ENCODE measurements at places on chromosomes 5 and 9. TPM values are rescaled to one million over a fixed set of nuclear protein-coding genes. Genes with fewer than 3 reads are reported as not detected.

DNA sequence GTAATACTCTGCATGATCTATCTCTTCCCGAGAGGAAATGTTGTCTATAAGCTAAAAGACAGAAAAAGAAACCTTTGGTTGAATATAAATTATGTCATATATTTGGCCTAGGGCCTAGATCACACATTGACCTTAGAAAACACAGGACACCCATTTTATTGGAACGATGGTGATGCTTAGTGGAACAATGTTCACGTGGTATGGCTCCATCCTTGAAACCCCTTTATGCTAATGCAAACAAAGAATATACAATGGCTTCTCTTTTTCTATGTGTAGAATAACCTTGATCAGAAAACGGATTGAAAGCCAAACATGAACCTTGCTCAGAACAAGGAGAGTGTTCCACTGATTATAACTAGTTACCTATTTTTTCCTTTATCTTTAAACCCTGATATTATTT lies 24.5 kb downstream of the MRPS27 start:
- no peak for DNase-seq

The PCDHGA11 gene
- polyA plus RNA-seq: 3.9 TPM

DNA sequence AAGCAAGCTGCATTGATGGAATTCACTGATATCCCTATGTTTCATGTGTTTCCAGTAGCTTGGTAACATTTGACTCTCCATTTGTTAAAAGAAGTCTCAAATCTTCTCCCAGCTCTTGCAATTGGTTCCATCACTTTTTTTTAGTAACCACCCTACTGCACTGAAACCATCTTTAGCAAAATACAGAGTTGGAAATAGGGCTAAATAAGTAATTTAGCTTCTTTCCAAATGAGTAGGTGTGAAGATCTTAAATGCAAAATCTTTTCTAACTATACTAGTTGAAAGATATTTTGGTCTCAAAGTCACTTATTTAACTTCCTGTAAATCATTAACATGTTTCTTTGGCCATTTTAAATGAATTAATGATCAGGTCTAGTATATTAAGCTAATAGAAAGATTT lies 138.1 kb downstream of the DIRAS2 start:
- DNase-seq: no peak

GRCh38 chr5:162067655-162068411 lies at the start of gene GABRG2:
Gene GABRG2 (plus strand): TSS chr5:162067773. CDS start chr5:162068000, 227 bp downstream.
- DNase-seq: no peak

The SETX gene
- 57.4 TPM for polyA plus RNA-seq

The EHMT1 gene
- polyA plus RNA-seq: 76.3 TPM

- no peak for DNase-seq
Observed at GRCh38 chr9:71524516-71524915, 243.8 kb downstream of the CEMIP2 start.

The TNFSF8 gene
- 0.46 TPM for polyA plus RNA-seq

The SLC25A48 gene
- 4.3 TPM for polyA plus RNA-seq

GRCh38 chr9:7341571-7341970 lies 458.0 kb downstream of the DMAC1 start:
- no peak for DNase-seq

The PRUNE2 gene
- polyA plus RNA-seq: 10.9 TPM

GRCh38 chr5:10868956-10869355 lies 107.9 kb upstream of the DAP start:
- DNase-seq: no peak

- no peak for DNase-seq
Observed at GRCh38 chr5:73648515-73648914, 22.5 kb downstream of the ARHGEF28 start.

DNA sequence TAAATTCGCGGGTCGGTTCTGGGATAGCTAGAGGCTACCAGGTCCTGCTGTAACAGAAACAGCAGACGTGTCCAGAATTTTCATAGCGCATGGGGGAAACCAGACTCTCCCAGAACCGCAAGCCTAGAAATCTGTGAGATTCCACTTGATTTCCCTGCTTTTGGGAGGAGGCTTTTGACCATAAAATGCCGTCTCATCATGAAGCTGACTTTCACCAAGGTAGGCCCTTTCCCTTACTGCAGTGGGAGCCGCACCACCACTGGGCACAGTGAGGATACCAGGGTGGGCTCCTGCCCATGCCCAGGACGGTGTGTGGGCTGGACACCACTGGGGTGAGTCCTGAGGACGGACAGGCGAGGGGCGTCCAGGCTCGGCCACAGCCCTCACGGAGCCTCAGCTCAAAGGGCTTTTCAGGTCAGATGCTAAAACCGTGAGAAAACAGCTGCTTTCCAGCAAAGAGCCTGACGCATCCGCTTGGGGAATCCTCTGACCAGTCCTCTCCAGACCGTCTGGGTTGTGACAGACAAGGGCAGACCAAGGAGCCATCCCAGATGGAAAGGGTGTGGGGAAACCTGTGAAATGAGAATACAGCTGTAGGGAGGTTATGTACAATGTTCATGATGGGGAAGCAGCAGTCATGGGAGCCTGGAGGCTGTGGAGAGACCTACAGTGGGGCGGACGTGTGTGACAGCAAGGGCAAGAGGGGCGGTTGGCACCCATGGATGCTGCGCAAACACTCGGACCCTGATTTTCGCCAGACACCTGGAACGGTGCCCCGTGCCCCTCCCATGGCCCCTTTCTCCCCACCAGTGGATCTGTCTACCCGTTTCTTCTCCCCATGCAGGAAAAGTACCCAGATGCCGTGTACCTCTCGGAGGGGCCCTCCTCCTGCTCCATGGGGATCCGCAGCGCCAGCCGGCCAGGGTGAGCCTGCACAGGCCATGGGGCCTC lies 59.2 kb downstream of the IPPK start:
- no peak for DNase-seq

The PROB1 gene
- 4.3 TPM for polyA plus RNA-seq

The PCDHGA8 gene
- polyA plus RNA-seq: 0.61 TPM

- DNase-seq: no peak
Observed at GRCh38 chr9:106291786-106292185, 571.2 kb upstream of the ZNF462 start.

The SLC2A6 gene
- polyA plus RNA-seq: 1.6 TPM

The ENG gene
- 75.7 TPM for polyA plus RNA-seq

The OTP gene
- polyA plus RNA-seq: not detected

The PHYKPL gene
- polyA plus RNA-seq: 153 TPM

DNA sequence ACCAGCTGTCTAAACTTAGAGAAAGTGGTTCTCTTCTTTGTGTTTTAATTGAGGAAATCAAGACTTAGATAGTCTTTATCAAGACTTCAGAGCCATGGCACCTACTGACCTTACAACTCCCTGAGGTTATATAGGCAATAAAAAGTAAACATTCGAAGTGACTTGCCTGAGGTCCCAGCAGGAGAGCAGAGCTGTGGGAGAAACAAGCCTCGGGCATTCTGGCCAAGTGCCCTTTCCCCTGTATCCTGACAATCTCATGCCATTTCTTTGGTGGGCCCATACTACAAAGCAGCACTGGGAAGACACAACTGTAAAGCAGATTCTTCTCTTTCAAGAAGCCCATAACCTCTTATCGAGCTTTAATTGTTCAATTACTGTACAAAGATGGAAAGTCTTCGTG lies 23.1 kb downstream of the FREM1 start:
- no peak for DNase-seq

- DNase-seq: peak; percentile 13
Observed at GRCh38 chr5:127517110-127517479, 345 bp upstream of the PRRC1 start.

GRCh38 chr5:81729276-81729675 lies 21.6 kb downstream of the SSBP2 start:
- DNase-seq: no peak

The FAXDC2 gene
- 47.9 TPM for polyA plus RNA-seq

DNA sequence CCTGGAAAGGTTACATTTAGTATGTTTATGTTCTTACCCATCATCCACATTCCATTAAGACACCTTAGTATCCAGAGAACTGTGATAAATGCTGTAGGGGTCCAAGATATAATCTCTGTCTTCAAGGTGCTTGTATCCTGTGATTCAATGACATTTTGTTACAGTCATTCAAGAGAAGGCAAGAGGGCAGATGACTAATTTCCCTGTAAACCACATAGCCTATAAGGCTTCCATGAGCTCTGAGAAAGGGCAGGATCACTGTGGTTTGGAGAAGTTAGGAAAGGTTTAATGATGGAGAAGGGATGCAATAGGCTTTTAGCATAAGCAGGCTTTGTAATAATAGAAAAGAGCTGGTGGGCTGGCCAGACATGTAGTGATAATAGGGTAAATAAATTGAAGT lies 40.0 kb downstream of the PAPPA start:
- DNase-seq: no peak

The NMUR2 gene
- polyA plus RNA-seq: 0.26 TPM

The MLLT3 gene
- polyA plus RNA-seq: 32.6 TPM

GRCh38 chr9:73152543-73152844 lies 829 bp downstream of the ANXA1 start:
- DNase-seq: no peak

DNA sequence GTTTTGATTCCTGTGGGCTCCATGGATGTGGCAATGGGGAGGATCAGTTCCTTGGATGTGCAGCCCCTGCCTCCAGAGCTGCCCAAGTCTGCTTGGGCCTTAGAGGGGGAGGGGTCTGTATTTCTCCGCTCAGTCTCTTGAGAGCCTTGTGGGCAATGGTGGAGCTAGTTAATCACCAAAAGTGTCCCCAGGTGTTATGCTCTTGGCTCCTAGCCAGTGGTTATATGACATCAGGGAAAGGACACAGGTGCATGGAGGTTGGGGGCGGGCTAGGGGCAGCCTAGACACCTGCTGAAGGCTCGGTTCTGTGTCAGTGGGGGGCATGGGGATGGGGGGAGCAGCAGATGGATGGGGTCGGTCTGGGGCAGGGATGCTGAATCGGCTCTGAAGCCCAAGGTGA lies 12.4 kb upstream of the ARAP3 start:
- no peak for DNase-seq

DNA sequence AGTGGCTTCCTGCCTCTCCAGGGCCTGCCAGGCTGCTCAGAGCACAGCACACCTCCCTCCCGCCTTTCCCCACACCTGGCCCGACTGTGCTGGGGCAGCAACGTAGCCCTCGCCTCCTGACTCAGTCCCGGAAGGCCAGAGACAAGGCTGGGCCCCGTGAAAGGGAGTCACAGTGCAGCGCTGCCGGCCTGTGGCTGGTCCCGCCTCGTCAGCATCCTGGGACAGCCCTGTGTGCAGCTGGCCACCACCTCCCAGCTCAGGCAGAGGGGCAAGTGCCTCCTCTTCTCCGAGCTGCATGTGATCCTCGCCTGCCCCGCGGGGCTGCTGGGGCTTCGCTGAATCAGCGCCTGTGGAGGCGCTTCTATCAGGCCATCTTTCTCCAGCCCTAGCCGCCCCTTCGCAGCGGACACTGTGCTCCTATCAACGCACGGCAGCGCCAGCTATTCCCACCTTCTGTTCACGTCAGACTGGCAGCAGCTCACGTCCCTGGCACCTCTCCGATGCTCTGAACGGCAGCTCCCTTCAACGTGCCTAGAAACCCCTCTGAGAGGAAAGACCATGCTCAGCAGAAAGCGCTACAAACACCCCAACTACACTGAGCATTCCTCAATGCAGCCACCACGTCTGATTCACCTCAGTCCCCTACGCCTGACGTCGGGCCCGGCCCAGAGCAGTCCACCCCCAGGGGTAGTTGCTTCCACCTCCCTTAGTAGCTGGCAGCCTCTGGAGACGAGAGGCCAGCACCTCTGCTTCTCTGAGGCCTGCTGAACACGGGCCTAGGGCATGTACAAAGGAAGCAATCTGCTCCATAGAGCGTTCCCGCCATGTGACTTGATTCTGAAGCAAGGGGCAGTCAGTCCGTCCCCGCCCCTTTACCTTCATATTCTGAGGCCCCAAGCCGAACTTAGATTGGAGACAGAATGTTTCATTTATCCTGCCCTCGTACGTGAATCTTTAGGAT lies 78.8 kb downstream of the GPR21 start:
- DNase-seq: no peak

The INSL4 gene
- not detected for polyA plus RNA-seq

GRCh38 chr9:133742849-133743444 lies 4.8 kb upstream of the SARDH start:
- DNase-seq: peak; percentile 67

DNA sequence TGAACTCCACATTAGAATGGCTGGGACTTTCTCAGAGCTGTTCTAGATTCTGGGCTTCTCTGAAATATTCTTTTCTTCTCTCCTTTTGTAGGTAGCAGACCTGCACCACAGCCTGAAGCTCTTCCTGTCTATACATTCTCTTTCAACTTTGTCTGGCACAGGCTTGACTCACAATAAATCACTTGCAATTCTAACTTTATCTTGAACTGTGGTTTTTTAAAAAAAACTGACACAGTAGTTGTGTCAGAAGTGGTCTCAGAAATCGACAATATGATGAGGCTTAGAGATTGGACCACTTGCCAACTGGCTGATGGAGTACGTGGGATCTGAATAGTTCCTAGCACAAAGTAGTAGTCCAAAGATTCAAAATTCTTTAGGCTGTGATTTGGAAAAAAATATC lies 24.1 kb upstream of the CDH9 start:
- DNase-seq: no peak

The ADRA1B gene
- polyA plus RNA-seq: 2.9 TPM

The PCDHGA2 gene
- 6.1 TPM for polyA plus RNA-seq

The TMEM215 gene
- polyA plus RNA-seq: 0.14 TPM

The SLC6A3 gene
- 0.45 TPM for polyA plus RNA-seq

The SOWAHA gene
- polyA plus RNA-seq: 3.0 TPM

DNA sequence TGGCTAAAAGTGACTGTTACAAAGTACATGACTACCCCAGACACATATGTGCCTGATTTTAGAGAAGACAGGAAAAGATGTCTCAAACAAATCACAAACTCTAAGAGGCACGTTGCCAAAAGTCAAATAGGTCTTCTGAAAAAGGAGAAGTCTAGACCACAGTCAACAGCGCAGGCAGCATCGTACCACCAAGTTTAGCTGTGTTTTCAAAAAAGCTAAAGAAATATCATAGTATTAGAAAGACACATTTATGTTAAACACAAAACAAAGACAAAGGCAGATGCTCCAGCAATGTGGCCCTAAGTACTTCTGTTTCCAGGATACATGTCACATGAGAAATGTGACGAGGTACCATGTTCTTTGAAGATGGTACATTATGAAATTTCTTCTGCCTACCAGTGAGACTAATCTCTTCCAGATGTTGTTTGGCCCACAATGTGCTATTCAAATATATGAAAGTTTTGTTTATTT lies 43.5 kb downstream of the LPAR1 start:
- DNase-seq: no peak

The F12 gene
- polyA plus RNA-seq: 10.2 TPM

DNA sequence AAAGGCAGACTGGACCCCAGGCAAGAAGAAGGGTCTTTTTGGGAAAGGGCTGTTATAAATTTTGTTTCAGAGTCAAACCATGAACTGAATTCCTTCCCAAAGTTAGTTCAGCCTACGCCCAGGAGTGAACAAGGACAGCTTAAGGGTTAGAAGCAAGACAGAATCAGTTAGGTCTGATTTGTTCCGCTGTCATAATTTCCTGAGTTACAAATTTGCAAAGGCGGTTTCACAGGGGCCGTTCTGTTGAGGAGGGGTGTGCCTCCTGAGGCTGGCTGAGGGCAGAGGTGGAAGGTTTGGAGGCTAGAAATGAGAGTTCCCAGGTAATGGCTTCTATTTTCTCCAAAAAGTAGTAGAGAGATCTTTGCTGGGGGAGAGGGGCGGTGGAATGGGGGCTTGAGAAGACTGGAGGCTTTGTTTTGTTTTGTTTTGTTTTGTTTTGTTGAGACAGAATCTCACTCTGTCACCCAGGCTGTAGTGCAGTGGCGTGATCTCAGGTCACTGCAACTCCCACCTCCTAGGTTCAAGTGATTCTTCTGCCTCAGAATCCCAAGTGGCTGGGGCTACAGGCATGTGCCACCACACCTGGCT lies 4.1 kb upstream of the CERCAM start:
- DNase-seq: no peak

- no peak for DNase-seq
Observed at GRCh38 chr5:87437724-87438123, 25.0 kb upstream of the CCNH start.

- no peak for DNase-seq
Observed at GRCh38 chr5:33167541-33167940, 273.2 kb upstream of the TARS1 start.

GRCh38 chr5:42837601-42838000 lies 25.9 kb upstream of the SELENOP start:
- no peak for DNase-seq
